GM23338 (cell line): ENCODE measurements at places on chromosomes 5 and 9. TPM values are rescaled to one million over a fixed set of nuclear protein-coding genes. Genes with fewer than 3 reads are reported as not detected.
A peak's percentile ranks its signal among the peaks of the same experiment; 100 is the strongest.

DNA sequence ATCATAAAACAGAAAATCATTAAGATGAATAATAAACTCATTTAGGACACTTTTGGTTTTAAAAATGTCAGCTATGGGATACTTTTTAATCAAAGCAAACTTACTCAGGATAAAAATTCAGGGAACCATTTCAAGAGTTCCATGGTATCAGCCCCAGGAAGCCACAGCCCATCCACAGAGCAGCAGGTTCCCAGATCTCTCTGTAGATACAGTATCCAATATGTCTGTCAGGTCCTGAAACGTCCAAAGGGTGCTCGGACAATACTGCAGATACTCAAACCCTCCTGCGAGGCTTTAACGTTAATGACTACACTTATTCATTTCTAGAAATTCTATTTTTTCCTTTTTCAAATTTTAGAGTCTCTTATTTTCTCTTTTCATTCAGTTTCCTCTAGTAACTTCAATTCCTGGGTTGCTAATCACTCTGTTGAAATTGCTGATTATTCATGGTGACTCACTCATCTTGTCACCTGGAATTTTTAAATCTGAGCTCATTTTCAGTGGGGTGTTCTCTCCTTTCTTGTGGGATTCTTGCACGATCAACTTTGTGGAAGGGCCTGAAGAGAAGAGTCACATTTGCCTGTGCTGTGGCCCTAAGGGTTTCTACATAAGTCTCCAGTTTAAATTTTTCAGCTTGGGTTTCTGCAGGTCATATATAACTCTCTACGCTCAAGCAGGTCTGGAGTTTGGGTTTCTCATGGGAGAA, 435.8 kb downstream of the CTNND2 start:
- H3K27me3 ChIP-seq = no peaks in the 10 kb centered on the region
- H3K4me1 ChIP-seq = no peaks in the 10 kb centered on the region
- no peak for DNase-seq

GRCh38 chr5:143002459-143003327, 232.5 kb downstream of the ARHGAP26 start:
- H3K27me3 ChIP-seq = no peaks in the 10 kb centered on the region
- peak; percentile 68 for DNase-seq
- H3K4me3 ChIP-seq = no peak overlapping the region
- no peaks in the 10 kb centered on the region for H3K36me3 ChIP-seq
- peak overlapping the region; percentile 56 for H3K27ac ChIP-seq

GRCh38 chr5:178125253-178125906, 5.4 kb upstream of the RMND5B start:
- peaks cover 8% of the 10 kb centered on the region for H3K36me3 ChIP-seq
- no peak overlapping the region for H3K4me3 ChIP-seq
- H3K27me3 ChIP-seq = no peaks in the 10 kb centered on the region
- peak overlapping the region; percentile 96 for H3K27ac ChIP-seq
- DNase-seq = peak; percentile 37

GRCh38 chr5:164439799-164440198, 934.4 kb downstream of the MAT2B start:
- no peak for DNase-seq
- no peak overlapping the region for H3K27ac ChIP-seq
- H3K4me1 ChIP-seq = no peaks in the 10 kb centered on the region
- H3K4me3 ChIP-seq = no peak overlapping the region
- no peaks in the 10 kb centered on the region for H3K36me3 ChIP-seq

MARCOL gene
- not detected in 2 replicates for total RNA-seq

DNA sequence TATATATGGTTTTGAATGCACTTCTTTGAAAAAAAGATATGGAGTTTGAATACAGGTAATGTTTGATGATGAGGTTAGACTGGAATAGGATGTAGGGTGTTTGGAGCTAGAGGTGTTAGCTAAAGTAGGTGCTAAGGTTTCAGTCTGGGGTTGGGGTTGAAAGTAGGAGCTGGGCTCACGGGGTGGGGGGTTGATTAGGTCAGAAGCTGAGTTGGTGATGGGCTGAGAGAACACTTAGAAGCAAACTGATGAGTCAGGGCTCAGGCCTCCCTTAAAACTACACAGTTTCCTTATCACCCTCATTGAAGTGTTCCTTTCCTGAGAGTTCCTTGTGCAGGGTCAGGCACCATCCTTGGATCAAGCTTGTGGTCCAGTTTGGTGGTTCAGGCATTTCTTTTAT, 308.8 kb upstream of the ADAMTS16 start:
- H3K36me3 ChIP-seq = no peaks in the 10 kb centered on the region
- no peak overlapping the region for H3K27ac ChIP-seq
- no peak for DNase-seq
- no peaks in the 10 kb centered on the region for H3K27me3 ChIP-seq

ACTBL2 gene
- not detected in 2 replicates for total RNA-seq

ANKRD34B gene
- total RNA-seq = 1.5 and 2.9 TPM in 2 replicates

- peak; percentile 60 for DNase-seq
- H3K36me3 ChIP-seq = no peaks in the 10 kb centered on the region
- H3K27ac ChIP-seq = no peak overlapping the region
Measured at GRCh38 chr9:134344068-134344799, 18.0 kb downstream of the RXRA start.

GRCh38 chr9:78575081-78575480, 278.2 kb downstream of the PSAT1 start:
- no peak overlapping the region for H3K4me3 ChIP-seq
- no peak for DNase-seq
- H3K27me3 ChIP-seq = no peaks in the 10 kb centered on the region
- peaks cover 32% of the 10 kb centered on the region for H3K4me1 ChIP-seq
- no peak overlapping the region for H3K27ac ChIP-seq

DNA sequence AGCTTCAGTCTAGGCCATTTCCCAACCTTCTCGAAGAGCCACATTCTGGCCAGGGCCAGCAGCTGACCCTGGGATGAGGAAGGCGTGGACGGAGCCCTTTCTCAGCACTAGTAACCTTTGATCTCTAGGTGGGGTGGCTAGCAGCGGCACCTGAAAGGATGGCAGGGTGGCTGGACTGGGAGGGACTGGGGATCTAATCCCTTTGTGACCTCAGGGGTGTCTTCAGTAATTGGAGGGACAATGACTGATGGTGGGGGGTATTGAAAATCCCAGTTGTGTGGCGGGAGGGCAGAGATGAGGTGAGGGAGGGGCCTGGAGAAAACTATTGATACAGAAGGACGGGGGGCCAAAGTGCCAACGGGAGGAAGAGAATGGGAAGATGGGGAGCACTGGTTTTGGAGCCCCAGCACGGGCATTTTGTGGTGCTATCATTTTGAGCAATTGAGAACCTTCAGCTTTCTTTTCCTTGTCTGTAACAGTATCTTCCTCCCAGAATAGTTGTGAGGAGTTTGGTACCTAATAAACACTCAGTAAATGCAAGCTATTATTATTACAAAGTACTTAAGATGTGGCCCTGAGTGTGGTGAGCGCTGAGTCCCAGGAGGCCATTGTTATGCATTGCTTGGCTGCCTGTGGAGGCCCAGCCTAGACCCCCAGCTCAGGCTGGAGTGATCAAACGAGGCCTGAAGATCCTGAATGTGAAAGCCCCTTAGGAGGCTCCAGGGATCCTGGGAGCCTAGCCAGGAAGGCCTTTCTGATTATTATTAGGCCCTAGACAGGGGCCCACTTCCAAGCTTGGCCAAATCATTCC, 37.3 kb upstream of the UBE2D2 start:
- peaks cover 74% of the 10 kb centered on the region for H3K4me1 ChIP-seq
- DNase-seq = peak; percentile 89
- H3K4me3 ChIP-seq = peak overlapping the region; percentile 10
- H3K36me3 ChIP-seq = no peaks in the 10 kb centered on the region

- DNase-seq = peak; percentile 21
- no peak overlapping the region for H3K4me3 ChIP-seq
- H3K27me3 ChIP-seq = no peaks in the 10 kb centered on the region
Measured at GRCh38 chr5:122611406-122611805, 163.5 kb upstream of the SNX2 start.

DNA sequence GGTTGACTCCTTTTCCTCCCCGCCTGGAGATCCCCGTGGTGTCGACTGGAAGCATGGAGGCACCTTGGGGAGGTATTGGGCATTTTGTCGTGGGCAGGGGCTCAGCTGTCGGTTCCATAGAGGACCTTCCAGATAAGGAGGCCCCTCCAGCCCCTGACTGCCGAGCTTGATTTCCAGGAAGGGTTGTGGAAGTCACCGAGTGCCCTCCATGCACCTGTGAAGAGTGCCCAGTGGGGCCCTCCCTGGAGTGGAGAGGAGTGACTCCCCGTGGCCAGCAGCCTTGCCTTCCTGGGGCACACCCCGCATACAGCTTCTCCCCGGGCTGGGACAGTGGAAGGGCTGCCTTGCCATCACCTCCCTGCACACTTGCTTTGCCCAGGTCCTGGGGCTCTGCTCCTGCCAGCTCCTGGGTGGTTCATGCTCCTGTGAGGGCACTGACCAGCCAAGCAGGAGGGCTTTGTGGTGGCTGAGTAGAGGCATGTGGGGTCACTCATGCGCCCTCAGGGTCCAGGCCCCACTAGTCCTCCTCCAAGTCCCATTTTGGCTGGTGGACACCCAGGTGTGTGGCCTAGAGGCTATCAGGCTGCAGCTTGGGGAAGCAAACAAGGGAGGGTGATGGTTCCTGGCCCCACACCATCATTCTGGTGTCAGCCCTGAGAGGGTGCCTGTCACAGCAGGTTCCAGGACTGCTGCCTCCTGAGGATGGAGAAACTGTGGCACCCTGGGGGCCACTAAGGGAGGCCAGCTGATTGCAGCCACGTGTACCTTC, 133.0 kb downstream of the WNK2 start:
- DNase-seq = no peak
- H3K27me3 ChIP-seq = no peaks in the 10 kb centered on the region
- H3K27ac ChIP-seq = no peak overlapping the region
- H3K36me3 ChIP-seq = no peaks in the 10 kb centered on the region; the same call in 1 of the 2 replicates

DNA sequence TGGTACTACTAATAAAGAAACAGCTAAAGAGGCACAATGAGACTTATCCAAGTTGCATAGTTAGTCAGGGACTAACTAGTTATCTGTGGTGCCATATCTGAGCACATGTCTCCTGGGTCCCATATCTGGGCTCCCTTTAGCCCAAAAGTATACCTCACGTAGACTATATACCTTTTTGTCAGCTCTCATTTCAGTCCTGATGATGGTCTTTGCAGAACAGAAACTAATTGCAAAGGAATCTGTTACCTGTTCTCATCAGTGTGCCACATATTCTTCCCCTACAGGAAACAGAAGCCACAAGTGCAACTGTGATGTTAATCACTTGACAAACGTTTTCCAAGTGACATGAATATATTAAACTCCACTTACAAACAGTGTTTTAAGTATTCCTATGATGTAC, 395.2 kb downstream of the KIAA0825 start:
- no peaks in the 10 kb centered on the region for H3K36me3 ChIP-seq
- H3K4me3 ChIP-seq = no peak overlapping the region
- DNase-seq = no peak
- H3K4me1 ChIP-seq = peaks cover 8% of the 10 kb centered on the region; the same call in 1 of the 2 replicates
- H3K27ac ChIP-seq = no peak overlapping the region
- no peaks in the 10 kb centered on the region for H3K27me3 ChIP-seq

PCAT7 gene
- 3.3 and 5.5 TPM in 2 replicates for total RNA-seq

DNA sequence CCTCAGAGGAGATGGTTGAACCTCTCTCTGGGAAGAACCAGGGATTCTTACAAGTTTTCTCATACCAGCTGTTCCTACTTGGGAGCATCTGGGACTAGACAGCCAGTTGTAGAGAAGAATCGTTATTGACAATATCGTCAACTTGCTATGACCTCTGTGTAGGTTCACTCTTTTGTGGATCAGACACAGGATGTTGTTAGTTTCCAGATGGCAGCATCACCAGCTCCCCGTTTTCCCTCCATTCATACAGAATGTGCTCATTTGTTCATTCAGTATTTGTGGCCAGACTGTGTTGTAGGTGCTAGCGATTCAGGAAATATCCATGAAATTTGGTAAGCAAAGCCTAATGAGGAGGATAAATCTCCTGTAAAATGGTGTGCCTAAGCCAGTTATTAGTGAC, 3.7 kb downstream of the PDE8B start:
- no peak overlapping the region for H3K4me3 ChIP-seq
- no peaks in the 10 kb centered on the region for H3K36me3 ChIP-seq
- no peak overlapping the region for H3K27ac ChIP-seq
- H3K4me1 ChIP-seq = peaks cover 3% of the 10 kb centered on the region; the same call in 1 of the 2 replicates

MAT2B gene
- 110 and 120 TPM in 2 replicates for total RNA-seq

- H3K27me3 ChIP-seq = no peaks in the 10 kb centered on the region
- H3K36me3 ChIP-seq = no peaks in the 10 kb centered on the region
- H3K4me3 ChIP-seq = no peak overlapping the region
- no peak for DNase-seq
- no peak overlapping the region for H3K27ac ChIP-seq
Measured at GRCh38 chr9:89923174-89923573, 318.4 kb downstream of the GADD45G start.

DNA sequence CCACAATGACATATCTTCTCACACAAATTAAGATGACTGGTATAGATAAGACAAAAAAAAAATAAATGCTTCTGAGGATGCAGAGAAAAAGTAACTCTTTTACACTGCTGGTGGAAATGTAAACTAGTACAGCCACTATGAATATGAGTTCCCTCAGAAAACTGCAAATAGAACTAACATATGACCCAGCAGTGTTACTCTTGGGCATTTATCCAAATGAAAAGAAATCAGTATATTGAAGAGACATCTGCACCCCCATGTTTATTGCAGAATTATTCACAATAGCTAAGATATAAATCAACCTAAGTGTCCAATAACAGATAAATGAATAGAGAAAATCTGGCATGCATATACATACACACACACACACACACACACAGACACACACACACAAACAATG, 83.0 kb upstream of the FAM174A start:
- DNase-seq = no peak
- no peak overlapping the region for H3K27ac ChIP-seq
- no peaks in the 10 kb centered on the region for H3K27me3 ChIP-seq
- no peak overlapping the region for H3K4me3 ChIP-seq
- no peaks in the 10 kb centered on the region for H3K4me1 ChIP-seq
- H3K36me3 ChIP-seq = no peaks in the 10 kb centered on the region

DNA sequence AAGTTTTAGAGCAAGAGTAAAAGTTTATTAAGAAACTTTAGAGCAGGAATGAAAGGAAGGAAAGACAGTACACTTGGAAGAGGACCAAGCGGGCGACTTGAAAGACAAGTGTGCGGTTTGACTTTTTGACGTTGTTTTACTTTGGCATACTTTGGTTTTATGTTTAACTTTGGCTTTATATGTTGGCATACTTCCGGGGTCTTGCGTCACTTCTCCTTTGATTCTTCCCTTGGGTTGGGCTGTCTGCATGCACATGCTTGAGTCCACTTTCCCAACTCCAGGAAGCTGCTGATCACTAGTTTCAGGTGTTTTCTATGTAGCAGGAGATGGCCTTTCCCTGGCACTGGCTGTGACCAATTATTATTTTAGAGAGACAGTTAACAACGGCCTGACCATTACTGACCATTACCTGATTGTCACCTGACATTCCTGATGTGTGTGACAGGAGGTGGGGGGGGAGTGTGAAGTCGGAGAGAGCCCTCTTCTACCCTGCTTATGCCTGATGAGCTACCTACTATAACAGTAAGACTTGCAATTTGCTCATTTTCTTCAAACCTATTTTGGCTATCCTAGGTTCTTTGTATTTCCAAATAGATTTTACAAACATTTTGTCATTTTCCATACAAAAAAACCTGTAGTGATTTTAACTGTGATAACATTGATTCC, 45.5 kb downstream of the TNFSF8 start:
- no peaks in the 10 kb centered on the region for H3K27me3 ChIP-seq
- H3K36me3 ChIP-seq = no peaks in the 10 kb centered on the region
- H3K27ac ChIP-seq = no peak overlapping the region
- no peak for DNase-seq
- H3K4me1 ChIP-seq = peaks cover 19% of the 10 kb centered on the region
- no peak overlapping the region for H3K4me3 ChIP-seq

- H3K4me3 ChIP-seq = peak overlapping the region; percentile 63
- H3K4me1 ChIP-seq = peaks cover 41% of the 10 kb centered on the region
- H3K36me3 ChIP-seq = no peaks in the 10 kb centered on the region
- H3K27me3 ChIP-seq = peaks cover 100% of the 10 kb centered on the region
- no peak overlapping the region for H3K27ac ChIP-seq
Measured at GRCh38 chr9:122219856-122220672, 8.7 kb downstream of the LHX6 start.

COL15A1 gene
- total RNA-seq = 0.17 and 0.50 TPM in 2 replicates
